ENCODE measurements at places on chromosomes 5 and 9.
A peak's percentile ranks its signal among the peaks of the same experiment; 100 is the strongest.

GRCh38 chr9:134407121-134407779 lies 81.0 kb downstream of the RXRA start:
- peak; percentile 88 for ATAC-seq

DNA sequence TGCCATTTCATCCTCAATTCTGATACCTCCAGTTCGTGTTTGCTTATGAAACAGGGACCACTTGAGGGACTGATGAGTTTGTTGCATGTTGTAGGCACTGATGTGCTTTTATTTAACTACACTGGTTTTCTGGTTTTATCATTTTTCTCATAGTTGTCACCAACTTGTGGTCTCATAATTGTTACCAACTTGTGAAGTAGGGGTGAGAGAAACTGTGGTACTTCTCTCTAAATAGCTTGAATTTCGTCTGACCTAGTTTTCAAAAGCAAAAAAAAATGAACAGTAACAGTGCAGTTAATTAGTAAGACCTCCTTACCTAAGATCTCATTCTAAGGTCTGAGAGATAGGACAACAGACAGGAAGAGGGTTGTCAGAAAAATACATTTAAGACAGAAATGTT lies 78.0 kb downstream of the ANXA2R start:
- ATAC-seq: no peak

- no peak for ATAC-seq
Observed at GRCh38 chr5:96595300-96596090, 66.7 kb upstream of the CAST start.

GRCh38 chr9:80028501-80028900 lies 456.7 kb downstream of the TLE4 start:
- no peak for ATAC-seq

All from SK-N-SH treated with all-trans-retinoic acid at 6 μM for 48 hours (cell line).